Activated naive CD8-positive, alpha-beta T cell treated with anti-CD3 and anti-CD28 coated beads, Interleukin-2, amount 10 ng/mL, durations not matched to agents 7 days and 5 days (primary cell): ENCODE measurements at places on chromosomes 7 and 10.

GRCh38 chr7:135714534-135715009, 13.4 kb downstream of the SLC13A4 start:
- H3K27ac ChIP-seq, result no peak overlapping the region
- no peak overlapping the region for H3K4me3 ChIP-seq
- DNase-seq, result no peak
- no peaks in the 10 kb centered on the region for H3K36me3 ChIP-seq
- peaks cover 13% of the 10 kb centered on the region for H3K27me3 ChIP-seq

- no peak for DNase-seq
- H3K4me3 ChIP-seq, result no peak overlapping the region
- peaks cover 3% of the 10 kb centered on the region for H3K36me3 ChIP-seq
- H3K27ac ChIP-seq, result no peak overlapping the region
- no peaks in the 10 kb centered on the region for H3K27me3 ChIP-seq
- peaks cover 5% of the 10 kb centered on the region for H3K4me1 ChIP-seq
Measured at GRCh38 chr7:66883716-66884115, 37.3 kb upstream of the TMEM248 start.

- peaks cover 1% of the 10 kb centered on the region for H3K36me3 ChIP-seq
- no peak overlapping the region for H3K4me3 ChIP-seq
- no peak for DNase-seq
- H3K4me1 ChIP-seq, result peaks cover 5% of the 10 kb centered on the region
- H3K27ac ChIP-seq, result no peak overlapping the region
- peaks cover 3% of the 10 kb centered on the region for H3K27me3 ChIP-seq
Measured at GRCh38 chr10:287814-288213, 152.6 kb downstream of the ZMYND11 start.

GRCh38 chr7:47669901-47670384, 88.0 kb upstream of the TNS3 start:
- H3K36me3 ChIP-seq, result no peaks in the 10 kb centered on the region
- no peak overlapping the region for H3K27ac ChIP-seq
- DNase-seq, result no peak
- no peaks in the 10 kb centered on the region for H3K4me1 ChIP-seq
- no peak overlapping the region for H3K4me3 ChIP-seq
- H3K27me3 ChIP-seq, result no peaks in the 10 kb centered on the region

DNA sequence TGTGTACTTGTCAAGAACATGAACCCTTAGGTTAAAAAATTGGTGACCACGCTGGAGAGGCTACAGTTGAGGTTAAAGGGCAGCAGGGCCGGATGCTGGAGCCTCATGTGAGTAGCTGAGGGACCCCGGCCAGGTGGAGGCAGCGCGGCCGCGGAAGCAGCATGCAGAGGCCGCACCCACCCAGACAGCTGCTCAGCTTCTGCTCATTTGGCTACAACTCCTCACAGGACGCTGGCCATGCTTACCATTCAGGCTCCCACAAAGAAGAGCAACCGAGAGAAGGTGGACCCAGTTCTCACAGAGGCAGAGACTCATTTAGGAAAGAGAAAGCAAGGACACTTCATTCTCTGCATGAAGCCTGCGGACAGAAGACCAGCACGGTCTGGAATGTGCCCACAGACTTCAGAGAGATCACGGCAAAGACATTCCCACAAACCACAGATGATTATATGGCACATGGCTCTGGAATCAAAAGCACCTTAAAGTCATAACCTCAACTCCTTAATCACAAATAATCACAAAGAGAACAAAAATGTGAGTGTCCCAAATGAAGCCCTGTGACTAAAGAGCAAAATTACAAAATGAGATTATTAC, 94.4 kb downstream of the VOPP1 start:
- H3K4me3 ChIP-seq, result no peak overlapping the region
- no peak for DNase-seq
- peaks cover 7% of the 10 kb centered on the region for H3K36me3 ChIP-seq

GRCh38 chr10:130074639-130075038, 36.0 kb downstream of the C10orf143 start:
- H3K27ac ChIP-seq, result no peak overlapping the region
- no peak for DNase-seq
- H3K4me1 ChIP-seq, result no peaks in the 10 kb centered on the region
- peaks cover 4% of the 10 kb centered on the region for H3K36me3 ChIP-seq
- no peaks in the 10 kb centered on the region for H3K27me3 ChIP-seq
- H3K4me3 ChIP-seq, result no peak overlapping the region

GRCh38 chr10:78963074-78964034, 105.4 kb upstream of the ZMIZ1 start:
- DNase-seq, result no peak
- H3K4me3 ChIP-seq, result no peak overlapping the region
- no peaks in the 10 kb centered on the region for H3K4me1 ChIP-seq

DNA sequence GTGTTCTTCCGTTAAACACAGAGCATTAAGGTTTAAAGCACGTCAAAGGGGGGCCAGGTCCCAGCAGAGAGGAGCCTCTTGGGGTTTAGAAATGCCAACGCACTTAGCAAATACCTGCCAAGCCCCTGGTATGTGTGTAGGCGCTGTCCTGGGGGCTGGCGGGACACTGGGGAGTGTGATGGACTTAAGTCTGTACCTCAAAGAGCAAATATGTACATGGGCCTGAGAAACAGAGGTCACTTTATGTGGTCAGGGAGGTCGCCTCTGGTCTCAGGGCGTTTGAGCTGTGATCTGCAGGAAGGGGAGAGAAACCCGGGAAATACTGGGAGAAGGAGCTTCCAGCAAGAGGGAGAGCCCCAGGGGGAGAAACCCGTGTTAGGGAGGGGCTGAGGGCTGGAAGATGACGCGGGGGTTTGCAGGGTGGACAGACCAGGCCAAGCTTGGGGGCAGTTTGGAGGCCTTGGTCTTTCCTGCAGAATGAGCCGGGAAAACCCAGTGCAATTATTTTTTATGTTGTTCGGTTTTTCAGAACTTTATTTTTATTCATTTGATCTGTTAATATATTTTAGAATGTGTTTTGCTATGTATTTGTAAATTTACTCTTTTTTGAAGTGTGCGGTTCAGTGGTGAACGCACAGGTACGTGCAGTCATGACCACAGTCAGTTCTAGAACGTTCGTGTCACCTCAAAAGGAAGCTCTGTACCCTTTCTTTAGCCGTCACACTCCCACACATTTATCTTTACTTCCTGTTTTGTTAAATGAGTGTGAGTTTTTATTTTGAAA, 441.4 kb upstream of the FOXK1 start:
- no peaks in the 10 kb centered on the region for H3K36me3 ChIP-seq
- H3K27me3 ChIP-seq, result peaks cover 1% of the 10 kb centered on the region
- H3K4me3 ChIP-seq, result no peak overlapping the region
- H3K4me1 ChIP-seq, result peaks cover 6% of the 10 kb centered on the region
- no peak overlapping the region for H3K27ac ChIP-seq

DNA sequence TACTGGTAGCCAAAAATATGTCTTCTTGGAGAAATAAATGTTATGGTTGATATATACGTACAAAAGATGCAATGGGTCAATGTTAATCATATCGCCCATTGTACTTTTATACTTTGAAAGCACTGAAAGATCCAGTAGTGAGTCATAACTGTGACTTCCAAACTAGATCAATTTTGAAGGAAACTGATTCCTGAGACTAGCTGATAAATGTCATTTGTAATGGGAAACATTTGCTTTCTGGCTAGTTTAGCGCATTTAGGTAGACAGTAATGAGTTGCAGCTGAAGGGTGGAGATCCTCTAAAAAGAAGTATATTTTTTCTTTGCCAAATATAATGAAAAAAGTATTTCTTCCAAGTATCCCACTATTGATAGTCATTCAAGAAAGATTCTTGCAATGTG, 53.5 kb upstream of the ARHGAP21 start:
- H3K36me3 ChIP-seq, result no peaks in the 10 kb centered on the region
- no peak overlapping the region for H3K4me3 ChIP-seq
- H3K27me3 ChIP-seq, result no peaks in the 10 kb centered on the region
- DNase-seq, result no peak

GRCh38 chr7:150996376-150997074, 5.7 kb downstream of the NOS3 start:
- H3K4me1 ChIP-seq, result peaks cover 15% of the 10 kb centered on the region
- H3K36me3 ChIP-seq, result peaks cover 1% of the 10 kb centered on the region
- peak overlapping the region; percentile 28 for H3K4me3 ChIP-seq
- H3K27ac ChIP-seq, result no peak overlapping the region
- DNase-seq, result no peak

DNA sequence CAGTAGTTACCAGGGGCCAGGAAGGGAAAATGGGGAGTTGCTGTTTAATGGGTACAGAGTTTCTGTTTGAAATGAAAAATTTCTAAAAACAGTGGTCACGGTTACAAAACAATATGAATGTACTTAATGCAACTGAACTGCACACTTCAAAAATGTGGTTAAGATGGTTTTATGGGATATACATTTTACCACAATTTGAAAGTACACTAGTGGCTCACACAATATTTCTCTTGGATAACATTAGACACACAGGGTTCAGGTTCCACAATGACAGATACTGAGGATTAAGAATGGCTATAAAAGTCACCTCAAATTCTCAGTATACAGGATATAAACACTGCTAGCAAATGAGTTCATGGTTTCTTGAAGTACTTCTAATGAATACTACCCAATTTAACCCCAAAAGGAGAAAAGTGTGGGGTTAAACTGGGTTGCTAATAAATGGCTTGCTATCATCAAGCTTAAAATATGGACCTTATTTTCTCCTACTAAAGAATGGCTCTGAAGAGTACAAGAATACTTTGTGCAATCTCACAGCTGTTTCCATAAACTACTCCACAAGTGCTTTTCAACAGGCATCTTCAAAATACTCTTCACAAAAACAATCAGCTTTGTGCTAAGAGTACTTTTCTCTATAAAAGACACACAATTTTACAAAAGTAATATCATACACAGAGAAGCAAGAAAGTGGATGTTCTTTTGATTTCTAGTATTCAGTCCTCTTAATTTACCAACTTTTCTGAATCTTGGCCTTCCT, 92.9 kb downstream of the SRPK2 start:
- H3K27ac ChIP-seq, result peak overlapping the region; percentile 46
- H3K27me3 ChIP-seq, result no peaks in the 10 kb centered on the region
- DNase-seq, result no peak
- peaks cover 38% of the 10 kb centered on the region for H3K4me1 ChIP-seq
- peak overlapping the region; percentile 33 for H3K4me3 ChIP-seq
- peaks cover 6% of the 10 kb centered on the region for H3K36me3 ChIP-seq
